ENCODE measurements at places on chromosomes 4 and X. TPM values are rescaled to one million over a fixed set of nuclear protein-coding genes. Genes with fewer than 3 reads are reported as not detected.

The PPARGC1A gene
- total RNA-seq = not detected

GRCh38 chr4:21476757-21477156, 471.8 kb downstream of the KCNIP4 start:
- DNase-seq = no peak

GRCh38 chr4:74030285-74030684, 8.2 kb downstream of the CXCL3 start:
- no peak for DNase-seq

GRCh38 chr4:124610211-124610610, 102.3 kb downstream of the ANKRD50 start:
- no peak for DNase-seq

GRCh38 chr4:76744241-76744921, 153.6 kb downstream of the SOWAHB start:
- DNase-seq = peak; percentile 48

GRCh38 chrX:136115904-136116297, 31.4 kb upstream of the FHL1 start:
- no peak for DNase-seq

The DCAF4L1 gene
- total RNA-seq = 0.37 TPM

The S100G gene
- not detected for total RNA-seq

- no peak for DNase-seq
Measured at GRCh38 chr4:78671903-78672815, 104.0 kb upstream of the BMP2K start.

DNA sequence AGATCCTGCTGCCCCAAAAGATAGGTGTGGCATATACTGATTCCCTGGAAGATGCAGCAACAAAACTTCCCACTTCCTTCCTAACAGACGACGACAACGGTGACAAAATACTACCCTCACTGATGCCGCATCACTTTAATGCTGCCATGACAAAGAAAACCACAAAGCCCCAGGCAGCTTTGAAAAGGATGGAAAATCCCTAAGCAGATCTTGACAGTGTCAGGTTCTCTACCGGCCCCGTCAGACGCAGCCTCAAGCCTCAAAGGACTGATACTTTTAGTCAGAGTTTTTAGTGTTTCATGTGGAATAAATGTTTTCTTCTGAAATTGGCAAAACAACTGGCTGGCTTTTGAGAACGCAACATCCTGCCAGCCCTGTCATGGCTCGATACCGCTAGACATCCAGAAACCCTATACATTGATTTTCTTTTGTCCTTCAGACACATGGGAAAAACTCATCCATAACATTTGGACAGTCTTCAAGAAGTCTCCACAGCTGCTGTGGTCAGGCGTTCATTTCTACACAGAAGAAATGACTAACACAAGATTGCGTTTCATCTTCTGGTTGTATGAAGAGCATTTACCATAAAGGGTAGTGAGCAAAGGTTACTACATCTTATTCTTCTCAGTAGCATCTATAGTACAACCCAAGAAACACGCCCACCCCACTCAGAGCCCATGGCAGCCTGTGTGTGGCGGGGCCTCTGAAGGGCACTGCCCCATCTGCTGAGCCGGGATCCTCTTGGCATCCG, 60.1 kb downstream of the GATB start:
- no peak for DNase-seq

- DNase-seq = no peak
Measured at GRCh38 chr4:118410138-118410537, 57.3 kb upstream of the PRSS12 start.

The BRS3 gene
- not detected for total RNA-seq

DNA sequence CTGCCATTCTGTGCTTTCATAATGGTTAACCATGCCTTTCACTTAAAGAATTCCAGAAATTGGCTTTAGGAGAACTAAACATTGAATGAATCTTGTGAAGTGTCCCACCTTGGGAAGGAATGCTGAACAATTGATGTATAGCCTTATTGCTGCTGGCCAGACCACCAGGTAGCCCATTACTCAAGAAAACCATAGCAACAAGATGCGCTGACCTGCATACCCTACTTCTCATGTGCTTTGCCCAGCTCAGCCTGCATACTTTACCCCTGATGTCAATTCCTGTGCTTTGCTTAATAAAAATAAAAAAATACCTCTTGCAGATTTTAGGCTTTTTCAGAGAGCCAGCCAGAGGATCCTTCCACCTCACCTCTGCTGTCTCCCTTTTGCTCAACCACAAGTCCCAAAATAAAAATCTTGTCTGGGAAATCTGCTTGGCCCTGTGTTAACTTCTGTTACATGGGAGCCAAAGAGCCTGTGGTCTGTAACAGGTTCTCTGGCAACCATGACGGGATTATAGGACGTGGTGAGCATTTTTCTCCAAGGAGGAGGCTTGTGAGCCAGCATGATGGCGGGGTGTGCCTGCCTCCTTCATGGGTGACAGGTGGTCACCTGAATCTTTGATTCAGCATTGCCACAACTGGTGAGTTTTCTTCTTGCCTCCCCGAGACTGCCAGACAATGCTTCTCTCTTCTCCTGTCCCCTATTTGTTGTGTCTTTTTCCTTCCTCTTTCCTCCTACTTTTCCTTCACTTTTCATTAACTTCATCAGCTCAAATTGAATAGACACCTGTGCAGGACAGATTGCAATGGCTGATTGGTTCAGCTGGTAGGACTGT, 106.8 kb downstream of the ARSJ start:
- DNase-seq = no peak

DNA sequence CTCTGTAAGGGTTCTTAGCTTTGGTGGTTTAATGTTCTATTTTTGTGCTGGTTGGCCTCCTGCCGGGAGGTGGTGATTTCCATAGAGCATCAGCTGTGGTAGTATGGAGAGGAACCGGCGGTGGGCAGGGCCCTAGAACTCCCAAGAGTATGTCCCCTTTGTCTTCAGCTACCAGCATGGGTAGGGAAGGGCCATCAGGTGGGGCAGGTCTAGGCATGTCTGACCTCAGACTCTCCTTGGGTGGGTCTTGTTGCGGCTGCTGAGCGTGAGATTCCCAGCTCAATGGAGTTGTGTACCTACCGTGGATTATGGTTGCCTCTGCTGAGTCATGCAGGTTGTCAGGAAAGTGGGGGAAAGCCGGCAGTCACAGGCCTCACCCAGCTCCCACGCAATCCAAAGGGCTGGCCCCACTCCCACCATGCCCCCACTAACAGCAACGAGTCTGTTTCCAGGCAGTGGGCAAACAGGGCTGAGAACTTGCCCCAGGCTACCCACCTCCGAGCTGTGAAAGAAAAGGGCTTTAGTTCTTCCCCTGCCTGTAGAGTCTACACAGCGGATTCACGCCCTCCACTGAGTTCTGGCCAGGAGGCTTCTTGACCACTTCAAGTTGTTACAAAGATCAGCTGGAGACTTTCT, 235.9 kb downstream of the RPA4 start:
- DNase-seq = no peak

- DNase-seq = peak; percentile 12
Measured at GRCh38 chrX:112163906-112164305, 81.3 kb upstream of the TRPC5 start.

GRCh38 chr4:150070464-150071170, 7.6 kb upstream of the DCLK2 start:
- DNase-seq = no peak

GRCh38 chrX:22520128-22520828, 247.6 kb downstream of the CBLL2 start:
- no peak for DNase-seq

- no peak for DNase-seq
Measured at GRCh38 chr4:24675721-24676389, 91.5 kb upstream of the DHX15 start.

GRCh38 chr4:130820448-130820847, 1724.5 kb downstream of the C4orf33 start:
- no peak for DNase-seq

DNA sequence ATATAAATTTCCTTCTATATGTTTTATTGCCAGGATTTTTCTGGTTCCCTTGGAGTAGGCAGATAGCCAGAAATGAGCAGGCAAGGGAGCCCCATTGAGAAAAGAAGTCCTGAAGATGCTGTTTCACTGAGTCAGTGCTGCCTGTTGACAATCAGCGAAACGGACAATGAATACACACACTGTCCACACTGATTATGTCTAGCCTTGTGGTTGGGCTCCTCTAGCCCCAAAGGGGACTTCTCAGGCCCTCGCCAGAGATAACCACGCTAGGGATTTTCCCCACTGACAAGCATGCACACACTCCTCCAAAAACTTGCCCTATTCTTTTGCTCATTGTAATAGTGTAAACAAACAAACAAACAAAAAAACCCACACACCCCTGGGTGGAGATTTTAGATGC, 369.3 kb downstream of the DMD start:
- DNase-seq = no peak

GRCh38 chrX:24148535-24149350, 786 bp upstream of the ZFX start:
- DNase-seq = no peak

- DNase-seq = no peak
Measured at GRCh38 chr4:1077711-1078477, 35.5 kb downstream of the RNF212 start.

DNA sequence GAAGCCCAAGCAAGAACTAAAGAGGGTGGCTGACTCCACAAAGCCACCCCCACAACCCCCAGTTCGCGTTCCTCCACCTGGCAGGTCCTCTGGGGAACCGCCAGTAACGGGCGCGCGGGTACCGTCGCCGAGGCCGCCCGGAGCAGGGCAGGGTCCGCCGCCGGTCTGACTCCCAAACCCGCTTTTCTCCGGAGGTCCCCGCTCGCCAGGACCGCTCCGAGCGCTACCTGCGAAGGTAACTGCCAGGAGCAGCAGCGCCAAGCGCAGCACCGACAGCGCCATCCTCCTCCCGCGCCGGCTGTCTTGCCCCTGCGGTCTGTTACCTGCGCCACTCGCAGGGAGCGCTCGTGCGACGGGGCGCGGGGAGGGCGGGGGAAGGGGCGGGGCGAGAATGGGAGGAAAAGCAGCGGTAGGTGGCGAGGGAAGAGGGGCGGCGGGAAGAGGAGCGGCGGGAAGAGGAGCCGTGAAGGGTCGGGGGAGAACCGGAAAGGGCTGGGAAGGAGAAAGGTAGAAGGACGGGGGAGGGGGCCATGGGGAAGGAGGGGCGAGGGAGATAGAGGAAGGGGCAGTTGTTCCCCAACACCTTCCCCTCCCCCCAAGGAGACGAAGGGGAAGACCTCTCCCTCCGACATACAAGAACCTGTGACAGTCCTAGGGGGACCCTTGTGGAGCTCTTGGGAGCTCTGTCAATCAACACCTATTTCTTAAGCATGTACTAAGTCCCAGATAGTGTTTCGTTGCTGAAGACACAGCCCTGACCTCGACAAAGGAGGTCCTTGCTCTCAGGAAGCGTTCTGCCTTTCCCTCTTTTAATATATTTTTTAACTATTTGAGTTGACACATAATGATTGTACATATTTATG, at the start of gene SPINK2:
Gene SPINK2 (minus strand): TSS at position 321 of the 863 bp plus-strand sequence. CDS start 39 bp downstream, at position 282.
- peak; percentile 19 for DNase-seq

- DNase-seq = no peak
Measured at GRCh38 chrX:115630204-115630603, 69.2 kb downstream of the PLS3 start.

- DNase-seq = peak; percentile 20
Measured at GRCh38 chrX:107716118-107716684, 59.4 kb downstream of the TSC22D3 start.

DNA sequence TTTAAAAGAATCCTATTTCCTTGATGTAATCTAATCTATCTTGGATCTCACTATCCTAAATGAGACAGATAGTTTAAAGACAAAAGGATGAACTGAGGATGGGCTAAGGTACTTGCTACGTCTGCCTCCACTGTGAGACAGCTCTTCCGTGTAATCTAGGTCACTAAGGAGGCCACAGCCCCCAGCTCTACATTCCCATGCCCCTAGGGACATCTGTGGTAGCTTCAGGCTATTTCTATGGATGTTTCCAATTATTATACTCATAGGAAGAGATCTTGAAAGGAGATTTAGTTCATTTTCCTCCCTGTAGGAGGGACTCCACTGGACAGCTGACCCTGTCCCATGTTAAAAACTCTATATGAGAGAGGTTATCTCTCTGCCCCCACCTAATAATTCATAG, 140.8 kb upstream of the TRPC5 start:
- DNase-seq = no peak

DNA sequence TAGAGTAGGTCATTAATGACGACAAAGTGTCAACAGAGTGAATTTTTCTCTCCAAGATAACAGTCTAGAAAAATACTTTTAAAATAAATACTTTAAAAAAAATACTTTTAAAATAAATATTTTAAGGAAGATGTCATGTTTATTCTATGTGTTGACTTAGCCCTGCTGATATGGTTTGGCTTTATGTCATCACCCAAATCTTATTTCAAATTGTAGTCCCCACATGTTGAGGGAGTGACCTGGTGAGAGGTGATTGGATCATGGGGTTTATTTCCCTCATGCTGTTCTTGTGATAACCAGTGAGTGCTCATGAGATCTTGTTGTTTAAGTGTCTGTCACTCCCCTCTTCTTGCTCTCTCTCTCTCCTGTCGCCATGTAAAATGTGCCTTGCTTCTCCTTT, 754.9 kb upstream of the SLIT2 start:
- DNase-seq = no peak

GRCh38 chr4:185470501-185471195, 885 bp downstream of the CCDC110 start:
- peak; percentile 7 for DNase-seq

- DNase-seq = no peak
Measured at GRCh38 chrX:18719852-18720251, 12.4 kb downstream of the PPEF1 start.

DNA sequence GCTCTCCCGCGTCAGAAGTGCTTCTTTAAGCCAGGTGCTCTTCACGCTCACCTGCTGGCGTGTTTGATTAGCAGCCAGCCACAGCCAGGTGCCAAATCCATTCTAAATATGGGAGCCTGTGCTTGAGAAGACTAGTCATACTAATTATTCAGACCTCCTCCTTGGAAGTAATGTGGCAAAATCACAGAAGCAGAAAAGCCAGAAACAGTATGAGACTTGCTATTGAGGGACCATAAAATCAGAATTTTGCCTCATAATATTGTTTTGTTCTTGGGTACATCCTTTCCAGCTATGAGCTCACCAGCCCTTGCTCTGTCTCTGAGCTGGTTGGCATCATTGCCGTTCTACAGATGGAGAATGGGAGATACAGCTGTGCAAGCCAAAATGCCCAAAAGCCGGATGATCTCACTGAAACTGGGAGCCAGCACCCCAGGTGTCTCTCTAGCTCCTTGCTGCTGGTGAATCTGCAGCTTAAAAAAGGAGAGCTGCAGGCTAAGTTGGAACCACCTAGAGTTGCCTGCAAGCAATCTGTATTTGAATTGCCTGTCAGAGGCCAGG, 205.4 kb downstream of the SHROOM3 start:
- peak; percentile 85 for DNase-seq

The TRIM61 gene
- 1.7 TPM for total RNA-seq

The PIN4 gene
- 1.3 TPM for total RNA-seq

GRCh38 chr4:159145992-159146330, 43.1 kb downstream of the RAPGEF2 start:
- no peak for DNase-seq

DNA sequence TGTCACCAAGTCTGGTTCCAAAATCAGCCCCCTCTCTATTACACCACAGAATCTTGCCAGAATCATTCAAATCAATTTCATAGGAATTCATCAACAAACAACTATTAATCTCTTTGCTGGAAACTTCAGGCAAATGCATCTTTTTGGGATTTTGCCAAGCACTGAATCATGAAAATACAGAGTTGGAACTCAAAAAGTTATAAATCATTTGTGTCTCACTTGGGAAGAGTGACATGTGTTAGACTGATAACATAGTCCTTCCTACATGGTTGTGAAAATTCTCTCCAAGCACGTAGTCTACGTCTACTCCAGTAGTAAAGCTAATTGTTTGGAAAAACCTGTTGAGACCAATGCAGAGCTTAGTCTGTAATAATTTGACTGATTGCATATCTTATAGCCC, 19.0 kb downstream of the CXCL8 start:
- no peak for DNase-seq

The CXCL6 gene
- 1.5 TPM for total RNA-seq

GRCh38 chr4:71932941-71933340, 98.9 kb upstream of the NPFFR2 start:
- no peak for DNase-seq
